ENCODE measurements at places on chromosomes 16 and 17.

GRCh38 chr16:79209308-79209707 lies 391.2 kb downstream of the MAF start:
- no peak for DNase-seq

- no peak for DNase-seq
These were observed 489.8 kb downstream of the NPIPA7 start for GRCh38 chr16:16868727-16869126.

GRCh38 chr17:75502721-75503329 lies 12.5 kb downstream of the CASKIN2 start:
- no peak for DNase-seq

GRCh38 chr17:52150935-52151334 lies 7.6 kb downstream of the CA10 start:
- no peak for DNase-seq

GRCh38 chr17:16398270-16399267 lies 16.8 kb upstream of the TRPV2 start:
- no peak for DNase-seq

DNA sequence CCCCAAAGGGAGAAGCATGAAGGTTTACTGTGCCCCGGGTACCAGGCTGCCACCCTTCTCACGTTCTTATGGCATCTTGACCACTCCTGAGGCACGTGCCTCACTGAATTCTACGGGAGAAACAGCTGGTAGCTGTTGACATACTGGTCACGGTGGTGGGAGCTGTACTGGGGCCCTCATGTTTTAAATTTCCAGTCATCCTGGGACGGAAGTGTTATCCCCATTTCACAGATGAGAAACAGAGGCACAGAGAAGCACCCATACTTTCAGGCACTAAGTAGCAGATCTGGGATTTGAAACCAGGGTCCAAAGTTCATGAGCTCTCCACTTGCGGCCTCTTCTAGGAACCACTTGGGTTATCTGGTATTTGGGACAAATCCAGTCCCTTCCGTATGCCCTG lies 26.3 kb upstream of the DOC2B start:
- DNase-seq: no peak

DNA sequence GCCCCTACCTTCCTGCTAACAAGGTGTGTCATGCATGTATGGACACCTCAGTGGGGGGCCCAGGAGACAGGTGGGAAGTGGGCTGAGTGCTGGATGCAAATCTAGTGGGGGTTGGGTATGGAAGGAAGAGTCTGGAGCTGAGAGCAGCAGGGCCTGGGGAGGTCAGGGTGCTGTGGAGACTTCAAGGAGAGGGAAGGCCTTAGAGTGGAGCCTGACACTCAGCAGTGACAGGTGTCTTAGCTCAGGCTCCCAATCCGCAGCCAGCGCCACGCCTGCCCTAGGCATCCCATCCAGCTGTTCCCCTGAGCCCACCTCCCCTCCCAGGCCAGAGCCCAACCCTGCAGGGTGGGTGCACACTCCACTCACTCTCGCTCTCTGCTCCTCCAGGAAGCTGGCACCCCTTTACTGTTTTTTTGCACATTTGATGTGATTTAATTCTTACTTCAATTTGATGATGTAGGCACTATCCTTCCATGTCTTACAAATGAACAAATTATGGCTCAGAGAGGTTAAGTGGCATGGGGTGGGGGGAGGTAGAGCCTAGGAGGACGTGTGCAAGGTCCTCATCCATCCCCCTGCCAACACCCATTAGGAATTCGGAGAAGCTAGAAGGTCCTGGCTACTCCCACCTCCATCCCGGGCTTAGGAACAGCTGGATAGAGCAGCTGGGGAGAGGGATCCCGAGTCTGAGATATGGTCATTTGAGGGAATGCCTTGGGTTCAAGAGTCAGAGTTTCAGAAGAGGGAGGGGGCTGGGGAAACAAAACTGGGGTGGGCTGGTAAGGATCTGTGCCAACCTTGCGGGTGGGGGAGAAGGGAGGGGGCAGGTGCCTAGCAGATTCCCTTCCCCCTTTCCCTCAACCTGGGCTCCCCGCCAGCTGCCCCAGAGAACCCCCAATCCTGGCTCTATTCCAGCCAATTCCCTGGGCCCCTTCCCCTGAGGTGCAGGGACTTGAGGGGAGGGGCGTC lies 2.1 kb downstream of the FAM171A2 start:
- DNase-seq: no peak

DNA sequence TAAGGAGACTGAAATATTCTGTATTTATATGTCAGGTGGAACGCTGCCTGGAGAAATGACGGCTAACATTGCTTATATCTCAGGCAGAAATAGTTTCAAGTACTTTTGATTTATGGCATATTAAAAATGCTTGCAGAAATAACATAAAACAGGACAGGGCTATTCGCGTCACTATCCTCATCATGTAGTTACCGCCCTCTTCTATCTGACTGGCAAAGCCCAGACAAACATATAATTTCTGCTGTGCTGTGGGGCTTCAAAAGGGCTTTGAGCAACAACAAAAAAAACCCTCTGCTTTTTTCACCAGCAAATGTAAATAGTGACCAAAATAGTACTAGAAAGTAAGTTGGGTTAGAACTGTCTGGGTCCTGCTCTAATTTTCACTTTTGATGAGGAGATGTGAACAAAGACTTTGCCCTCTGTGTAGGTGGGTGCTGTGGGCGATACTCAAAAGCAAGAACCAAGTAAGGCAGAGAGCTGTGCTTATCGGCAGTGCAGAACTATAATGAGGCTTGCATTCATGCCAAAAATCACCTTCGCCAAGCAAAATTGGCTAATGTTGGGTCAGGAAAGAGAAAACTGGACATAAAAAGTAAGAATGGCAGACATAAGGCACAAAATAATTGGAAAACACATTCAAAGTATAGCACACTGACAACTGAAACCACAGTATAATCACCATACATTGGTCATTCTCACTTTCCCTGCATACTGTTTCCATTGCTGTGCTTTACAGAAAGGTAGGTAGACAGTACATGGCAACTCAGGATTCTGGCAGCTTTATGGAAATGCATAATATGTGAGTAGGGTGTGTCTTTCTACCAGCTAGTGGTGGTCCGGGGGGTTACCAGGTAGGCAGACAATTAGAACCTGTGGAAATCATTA lies 151.2 kb upstream of the AXIN2 start:
- DNase-seq: no peak

GRCh38 chr17:13016881-13017654 lies 759 bp downstream of the ELAC2 start:
- peak; percentile 12 for DNase-seq

- DNase-seq: no peak
These were observed 1.5 kb upstream of the KRT16 start for GRCh38 chr17:41614098-41614497.

DNA sequence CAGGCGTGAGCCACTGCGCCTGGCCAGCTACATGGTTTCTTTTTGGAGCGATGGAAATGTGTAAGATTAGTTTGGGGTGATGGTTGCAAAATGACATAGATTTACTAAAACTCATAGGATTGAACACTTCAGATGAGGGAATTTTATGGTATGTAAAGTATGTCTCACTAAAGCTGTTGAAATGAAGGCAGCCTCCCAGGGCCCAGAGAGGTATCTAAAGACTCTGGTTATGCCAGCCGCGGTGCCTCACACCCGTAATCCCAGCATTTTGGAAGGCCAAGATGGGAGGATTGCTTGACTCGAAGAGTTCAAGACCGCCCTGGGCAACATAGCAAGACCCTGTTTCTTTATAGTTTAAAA lies 254.9 kb downstream of the PARN start:
- DNase-seq: peak; percentile 56

DNA sequence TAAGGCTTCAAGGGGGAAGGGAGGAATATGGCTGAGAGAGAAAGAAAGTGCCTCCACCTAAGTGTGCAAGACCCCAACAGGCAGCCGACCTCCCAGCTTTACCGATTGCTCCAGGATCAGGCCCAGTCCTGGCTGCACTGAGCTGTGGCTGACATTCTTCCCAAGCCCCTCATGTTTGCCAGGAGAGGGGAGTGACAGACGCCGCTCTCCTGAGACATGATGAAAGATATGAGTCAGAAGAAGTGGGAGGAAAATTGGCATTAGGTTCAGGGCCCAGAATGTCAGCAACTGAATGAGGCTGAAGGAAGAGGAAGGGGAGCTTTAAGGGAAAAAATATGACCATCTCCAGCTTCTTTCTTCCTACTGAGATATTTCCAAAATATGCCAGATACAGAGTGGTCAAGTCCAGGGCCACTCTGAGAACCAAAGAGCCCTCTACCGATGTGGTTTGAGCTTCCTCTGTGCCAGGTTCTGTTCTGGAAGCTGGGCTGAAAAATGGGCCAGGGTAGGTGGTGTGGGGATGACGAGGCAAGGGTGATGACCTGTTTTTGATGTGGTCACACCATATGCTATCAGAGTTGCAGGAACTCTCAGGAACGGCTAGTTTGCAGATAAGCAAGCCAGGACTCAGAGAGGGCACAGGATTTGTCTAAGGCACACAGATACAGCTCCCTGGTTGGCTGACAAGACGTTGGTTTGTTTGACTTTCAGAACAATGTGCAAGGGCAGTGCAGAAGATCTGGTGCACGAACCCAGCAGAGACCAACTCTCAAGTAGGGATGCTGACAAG lies 176.7 kb downstream of the SOX9 start:
- DNase-seq: peak; percentile 70

- DNase-seq: peak; percentile 34
These were observed 40.2 kb downstream of the MED13 start for GRCh38 chr17:62024866-62025265.

DNA sequence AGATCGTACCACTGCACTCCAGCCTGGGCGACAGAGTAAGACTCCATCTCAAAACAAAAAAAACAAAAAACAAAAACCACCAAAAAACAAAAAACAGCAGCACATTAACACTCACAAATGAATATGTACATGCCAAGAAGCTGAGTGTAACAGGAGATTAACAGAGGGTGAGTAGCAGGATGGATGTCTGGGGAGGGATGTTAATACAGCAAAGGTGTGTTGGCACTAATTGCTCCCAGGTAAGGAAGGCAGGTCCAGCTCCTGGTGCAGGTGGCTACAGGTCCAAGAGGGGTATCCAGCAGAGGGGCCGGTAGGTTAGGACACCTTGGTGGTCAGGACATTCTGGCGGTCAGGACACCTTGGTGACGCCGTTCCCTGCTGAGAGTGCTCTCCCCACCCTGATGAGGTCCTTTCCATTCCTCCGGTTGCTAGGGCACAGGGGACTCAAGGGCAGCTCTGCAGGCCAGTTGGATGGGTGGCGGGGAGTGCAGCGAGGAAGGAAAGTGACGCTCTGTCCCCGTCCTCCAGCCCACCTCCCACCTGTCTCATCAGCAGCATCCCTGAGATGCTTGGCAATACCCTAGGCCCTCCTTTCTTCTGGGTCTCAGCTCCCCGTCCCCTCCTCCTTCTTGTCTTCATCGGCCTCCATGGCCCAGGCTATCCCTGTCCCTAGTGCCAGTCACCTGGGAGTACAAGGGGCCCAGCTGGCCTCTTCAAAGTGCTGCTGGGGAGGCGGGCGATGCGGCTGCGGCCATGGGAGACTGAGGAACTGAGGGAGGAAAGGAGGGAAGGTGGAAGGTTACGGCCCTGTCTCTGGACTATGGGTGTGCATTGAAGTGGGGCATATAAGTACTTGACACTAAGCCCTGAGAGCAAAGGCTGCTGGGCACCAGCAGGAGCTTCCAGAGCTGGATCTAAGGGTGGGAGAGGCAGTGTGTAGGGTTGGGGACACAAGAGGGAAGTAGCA lies 10.7 kb upstream of the GFAP start:
- no peak for DNase-seq

GRCh38 chr16:4613636-4614570 lies 785 bp downstream of the UBALD1 start:
- peak; percentile 64 for DNase-seq

DNA sequence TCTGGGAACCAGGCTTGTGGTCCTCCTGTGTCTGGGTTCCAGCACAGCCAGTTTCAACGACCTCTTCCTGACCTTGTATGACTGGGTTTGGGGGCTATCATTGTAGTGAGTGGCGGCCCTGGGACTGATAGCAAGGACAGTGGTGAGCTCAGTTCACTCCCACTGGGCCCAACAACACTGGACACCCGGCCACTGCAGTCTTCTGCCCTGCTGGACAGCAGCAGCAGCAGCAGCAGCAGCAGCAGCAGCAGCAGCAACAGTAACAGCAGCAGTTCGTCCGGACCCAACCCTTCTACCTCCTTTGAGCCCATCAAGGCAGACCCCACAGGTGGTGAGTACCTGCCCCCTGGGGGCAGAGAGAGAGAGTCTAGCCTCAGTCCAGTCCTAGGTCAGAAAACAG lies 3.3 kb upstream of the ELMO3 start:
- DNase-seq: no peak

DNA sequence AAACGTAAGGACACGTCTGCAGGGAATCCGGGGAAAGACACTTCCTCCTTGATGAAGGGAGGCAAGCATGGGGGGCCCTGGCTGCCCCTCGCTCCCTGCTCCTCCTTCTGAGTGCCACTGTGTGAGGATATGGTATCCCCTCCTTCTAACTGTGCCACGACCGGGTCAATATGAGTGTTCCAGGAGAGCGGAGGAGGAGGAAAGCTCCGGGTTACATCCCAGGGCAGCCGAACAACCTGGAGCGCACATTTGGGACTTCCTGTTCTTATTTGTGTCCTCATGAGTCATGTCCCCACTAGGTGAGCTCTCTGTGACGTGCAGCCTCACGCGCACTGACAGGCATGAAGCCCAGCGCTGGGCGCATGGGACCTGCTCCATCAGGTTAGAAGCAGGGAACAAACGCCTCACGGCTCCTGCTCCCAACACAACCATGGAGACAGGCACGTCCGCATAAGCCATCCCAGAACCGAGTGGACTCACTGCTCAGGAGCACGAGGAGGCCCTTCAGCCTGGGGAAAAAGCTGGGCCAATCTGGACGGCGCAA lies 92.9 kb upstream of the DNAH17 start:
- DNase-seq: no peak

DNA sequence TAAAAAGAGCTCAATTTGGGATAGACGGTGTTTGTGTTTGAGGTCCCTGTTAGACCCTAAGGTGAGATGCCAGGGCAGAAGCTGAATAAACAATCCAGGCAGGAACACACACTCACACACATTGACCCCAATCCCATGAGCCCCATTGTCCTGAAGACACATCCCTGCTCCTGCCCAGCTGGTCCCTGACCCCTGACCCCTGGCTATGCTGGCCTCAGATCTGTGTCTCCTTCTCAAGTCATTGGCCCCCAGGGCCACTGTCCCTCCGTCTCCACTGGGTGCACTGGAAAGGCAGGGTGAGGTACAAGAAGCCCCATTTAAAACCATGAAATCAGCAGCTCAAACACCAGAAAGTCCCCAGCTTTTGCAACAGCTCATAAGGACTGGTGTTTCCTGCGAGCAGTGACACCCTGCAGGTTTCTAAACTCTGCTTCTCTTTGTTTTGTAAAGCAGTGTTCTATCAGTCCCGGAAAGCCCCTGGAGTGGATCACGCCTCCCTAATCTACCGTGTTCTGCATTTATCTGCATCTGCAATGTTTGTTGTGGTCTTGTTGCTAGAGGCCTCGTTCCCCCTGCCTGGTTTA lies 18.0 kb upstream of the ASGR2 start:
- DNase-seq: no peak

All from adipocyte (in vitro differentiated cells).